Iris pigment epithelial cell (primary cell): ENCODE measurements at places on chromosomes 7 and 10.

DNA sequence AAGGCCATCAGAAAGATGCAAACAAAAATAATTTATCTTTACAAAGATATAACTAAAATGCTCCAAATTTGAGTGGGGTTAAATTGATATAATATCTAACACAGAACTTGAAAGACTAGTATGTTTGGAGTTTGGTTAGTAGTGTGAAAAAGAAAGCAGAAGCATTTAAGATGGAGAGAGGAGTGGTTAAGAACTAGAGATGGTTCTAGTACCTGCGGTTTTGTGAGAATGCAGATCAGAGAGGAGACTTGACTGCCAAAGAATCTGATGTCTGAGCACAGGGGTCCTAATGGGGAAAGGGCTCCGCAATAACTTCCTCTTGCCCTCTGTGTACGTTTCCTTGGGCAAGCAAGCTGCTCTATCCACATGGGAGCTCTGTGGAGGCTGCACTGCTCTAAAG, 506.8 kb upstream of the COBL start:
- no peak for DNase-seq

DNA sequence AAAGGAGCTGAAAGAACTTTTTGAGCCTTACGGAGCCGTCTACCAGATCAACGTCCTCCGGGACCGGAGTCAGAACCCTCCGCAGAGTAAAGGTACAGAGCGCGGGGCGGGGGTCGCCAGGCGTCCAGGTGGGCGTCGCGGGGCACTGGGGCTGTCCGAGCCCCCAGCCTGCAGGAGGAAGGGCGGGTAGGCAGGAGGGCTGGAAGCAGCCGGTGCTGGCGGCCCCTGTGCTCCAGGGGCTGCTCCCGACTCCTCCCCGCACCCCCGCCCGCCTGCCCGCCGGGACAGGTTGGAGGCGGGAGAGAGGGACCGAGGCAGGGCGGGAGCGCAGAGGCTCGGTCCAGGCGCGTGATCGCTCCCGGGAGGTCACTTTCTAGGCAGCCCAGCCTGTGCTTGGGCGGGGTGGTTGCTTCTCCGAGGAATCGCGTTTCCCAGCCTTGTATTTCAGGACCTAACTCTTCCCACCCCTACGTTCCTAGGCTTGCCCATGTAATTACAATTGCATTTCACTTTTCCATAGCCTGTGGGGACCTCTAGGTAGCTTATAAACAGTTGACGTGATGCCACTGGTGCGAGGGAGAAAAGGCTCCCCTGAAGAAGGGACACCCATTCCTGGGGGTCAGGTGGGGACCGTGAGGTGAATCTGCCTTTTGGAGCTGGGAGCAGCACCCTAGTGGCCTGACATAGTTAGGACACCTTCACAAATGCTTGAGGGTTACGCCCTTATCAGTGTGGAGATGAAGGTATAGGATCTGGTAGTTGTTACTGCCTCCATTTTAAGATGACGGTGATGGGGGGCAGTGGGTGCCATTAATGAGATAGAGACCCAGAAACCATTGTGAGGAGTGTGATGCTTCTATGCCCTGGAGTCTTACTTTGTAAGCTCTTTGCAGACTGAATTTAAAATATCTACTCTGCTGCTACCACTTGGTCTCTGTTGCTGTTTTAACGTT, 148.2 kb downstream of the CELF2 start:
- DNase-seq, result no peak

- DNase-seq, result peak; percentile 40
Measured at GRCh38 chr10:4649886-4650508, 176.0 kb upstream of the AKR1E2 start.

GRCh38 chr7:119969054-119969453, 303.9 kb upstream of the KCND2 start:
- DNase-seq, result no peak

DNA sequence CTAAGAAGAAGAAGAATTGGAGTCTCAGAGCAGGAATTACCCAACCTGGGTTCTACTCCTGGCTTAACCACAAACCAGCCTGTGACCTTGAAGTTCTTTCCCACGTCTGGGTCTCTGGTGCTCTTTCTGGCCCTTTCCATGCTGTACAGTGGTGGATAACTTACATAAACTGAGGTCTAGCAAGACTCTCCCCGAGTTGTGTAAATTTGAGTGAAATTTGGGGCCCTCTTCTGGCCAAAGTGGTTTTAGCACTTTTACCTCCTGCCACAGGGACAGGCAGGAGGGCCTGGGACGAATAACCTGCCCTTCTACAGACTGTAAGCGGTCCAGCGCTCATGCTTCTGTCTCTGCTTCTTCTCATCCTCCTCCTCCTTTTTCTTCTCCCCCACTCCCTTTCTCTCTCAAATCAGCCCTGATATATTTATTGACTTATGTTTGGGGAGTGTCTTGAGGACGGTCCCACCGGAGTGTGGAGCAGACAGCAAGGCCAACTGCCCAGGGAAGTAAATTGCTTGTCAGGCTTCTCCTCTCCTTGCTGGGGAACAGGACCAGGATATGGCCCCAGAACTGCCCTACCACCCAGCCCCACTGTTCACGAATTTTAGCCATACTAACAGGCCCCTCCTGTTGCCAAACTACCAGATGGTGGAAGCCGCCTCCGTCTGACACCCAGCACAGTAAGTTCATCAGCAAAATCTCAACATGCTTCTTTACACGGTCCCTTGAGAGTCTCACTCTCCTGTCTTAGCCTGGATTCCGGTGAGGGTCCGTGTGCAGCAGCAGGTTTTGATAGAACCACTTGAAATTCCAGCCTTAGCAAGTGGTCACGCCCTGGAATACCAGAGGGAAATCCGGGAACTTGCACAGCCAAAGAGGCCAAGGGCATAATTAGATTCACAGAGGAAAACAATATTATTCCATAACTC, 4.0 kb upstream of the SH3PXD2A start:
- DNase-seq, result peak; percentile 64

DNA sequence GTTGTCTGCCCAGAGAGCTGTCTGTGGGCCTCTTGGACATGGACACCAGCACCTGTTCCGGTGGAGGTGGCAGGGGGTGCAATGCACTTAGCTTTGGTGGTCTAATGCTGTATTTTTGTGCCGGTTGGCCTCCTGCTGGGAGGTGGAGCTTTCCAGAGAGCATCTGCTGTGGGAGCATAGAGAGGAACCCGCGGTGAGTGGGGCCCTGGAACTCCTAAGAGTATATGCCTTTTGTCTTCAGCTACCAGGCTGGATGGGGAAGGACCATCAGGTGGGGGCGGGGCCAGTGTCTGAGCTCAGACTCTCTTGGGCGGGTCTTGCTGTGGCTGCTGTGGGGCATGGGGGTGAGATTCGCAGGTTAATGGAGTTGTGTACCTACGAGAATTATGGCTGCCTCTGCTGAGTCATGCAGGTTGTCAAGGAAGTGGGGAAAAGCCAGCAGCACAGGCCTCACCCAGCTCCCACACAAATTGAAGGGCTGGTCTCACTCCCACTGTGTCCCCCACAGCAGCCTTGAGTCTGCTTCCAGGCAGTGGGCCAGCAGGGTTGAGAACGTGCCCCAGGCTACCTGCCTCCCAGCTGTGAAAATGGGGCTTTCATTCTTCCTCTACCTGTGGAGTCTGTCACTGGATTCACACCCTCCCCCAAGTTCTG, 29.0 kb downstream of the JAKMIP3 start:
- no peak for DNase-seq

- no peak for DNase-seq
Measured at GRCh38 chr7:47962262-47962661, 14.0 kb upstream of the PKD1L1 start.

- DNase-seq, result no peak
Measured at GRCh38 chr10:78737883-78738856, 330.6 kb upstream of the ZMIZ1 start.

DNA sequence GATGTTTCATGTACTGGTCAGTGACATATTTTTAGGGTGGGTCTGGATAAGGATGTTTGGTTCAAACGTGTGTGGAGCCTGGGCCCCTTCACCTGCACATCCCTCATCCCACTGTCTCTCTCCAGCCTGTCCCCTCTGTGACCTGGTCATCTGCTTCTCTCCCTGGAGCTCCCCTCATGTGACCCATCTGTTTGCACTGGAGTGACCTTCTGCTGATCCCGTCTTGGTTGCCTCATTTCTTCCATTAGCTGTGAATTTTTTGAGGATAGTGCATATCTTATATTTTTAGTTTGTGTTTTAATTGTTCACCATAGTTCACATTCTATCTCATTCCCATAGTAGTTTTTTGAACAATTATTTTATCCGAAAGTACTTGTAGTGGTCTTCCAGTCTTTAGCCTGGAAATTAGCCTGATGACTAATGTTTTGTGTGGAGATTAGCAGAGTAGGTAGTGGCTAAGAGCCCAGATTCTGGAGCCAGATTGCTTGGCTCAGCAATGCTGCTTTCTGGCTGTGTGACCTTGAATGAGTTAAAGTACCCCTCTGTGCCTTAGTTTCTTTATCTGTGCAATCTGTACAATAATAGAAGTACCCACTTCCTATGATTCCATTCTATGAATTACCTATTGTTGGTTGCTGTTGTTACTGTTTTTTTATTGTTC, 224.5 kb downstream of the LRMDA start:
- peak; percentile 55 for DNase-seq

GRCh38 chr7:18491871-18492270, 3.7 kb upstream of the HDAC9 start:
- DNase-seq, result no peak

DNA sequence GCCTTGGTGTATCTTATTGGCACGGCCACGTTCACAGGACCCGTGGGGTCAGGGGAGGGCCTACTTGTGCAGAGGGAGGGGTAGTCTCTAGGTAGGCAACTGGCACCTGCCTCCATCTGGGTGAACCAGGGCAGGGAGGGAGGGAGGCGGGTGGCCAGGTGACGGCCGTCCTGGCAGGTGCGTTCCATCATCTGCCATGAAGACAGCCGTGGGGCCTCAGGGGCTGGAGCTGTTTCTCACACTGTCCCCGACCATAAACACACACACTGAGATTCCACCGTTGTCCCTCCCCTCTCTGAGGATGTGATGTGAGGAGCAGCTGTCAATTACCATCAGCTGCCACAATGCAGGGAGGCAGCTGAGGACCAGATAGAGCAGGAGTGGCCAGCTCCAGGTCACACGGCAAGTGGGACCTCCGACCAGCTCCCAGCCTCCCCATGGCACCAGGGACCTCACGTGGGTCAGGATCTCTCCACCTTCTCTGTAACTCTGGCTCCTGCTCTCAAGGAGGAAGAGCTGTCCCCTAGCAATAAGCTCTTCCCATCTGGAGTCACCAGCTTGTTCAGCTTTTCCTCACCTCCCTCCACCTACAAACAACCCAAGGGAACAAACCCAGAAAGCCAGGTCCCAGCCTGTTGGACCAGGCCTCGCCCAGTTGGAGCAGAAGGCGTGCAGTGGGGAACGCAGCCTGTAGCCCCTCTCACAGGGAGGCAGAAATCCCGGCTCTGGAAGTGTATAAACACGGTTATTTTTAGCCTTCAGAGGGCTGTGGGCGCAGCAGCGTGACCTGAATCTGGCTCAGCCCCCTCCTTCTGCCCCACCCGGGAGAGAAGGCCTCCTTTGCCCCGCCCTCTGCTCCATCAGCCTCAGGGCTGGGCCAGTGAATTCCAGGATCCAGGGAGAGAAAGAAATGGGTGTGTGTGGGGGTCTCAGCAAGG, 33.1 kb downstream of the ZMIZ1 start:
- DNase-seq, result peak; percentile 38

DNA sequence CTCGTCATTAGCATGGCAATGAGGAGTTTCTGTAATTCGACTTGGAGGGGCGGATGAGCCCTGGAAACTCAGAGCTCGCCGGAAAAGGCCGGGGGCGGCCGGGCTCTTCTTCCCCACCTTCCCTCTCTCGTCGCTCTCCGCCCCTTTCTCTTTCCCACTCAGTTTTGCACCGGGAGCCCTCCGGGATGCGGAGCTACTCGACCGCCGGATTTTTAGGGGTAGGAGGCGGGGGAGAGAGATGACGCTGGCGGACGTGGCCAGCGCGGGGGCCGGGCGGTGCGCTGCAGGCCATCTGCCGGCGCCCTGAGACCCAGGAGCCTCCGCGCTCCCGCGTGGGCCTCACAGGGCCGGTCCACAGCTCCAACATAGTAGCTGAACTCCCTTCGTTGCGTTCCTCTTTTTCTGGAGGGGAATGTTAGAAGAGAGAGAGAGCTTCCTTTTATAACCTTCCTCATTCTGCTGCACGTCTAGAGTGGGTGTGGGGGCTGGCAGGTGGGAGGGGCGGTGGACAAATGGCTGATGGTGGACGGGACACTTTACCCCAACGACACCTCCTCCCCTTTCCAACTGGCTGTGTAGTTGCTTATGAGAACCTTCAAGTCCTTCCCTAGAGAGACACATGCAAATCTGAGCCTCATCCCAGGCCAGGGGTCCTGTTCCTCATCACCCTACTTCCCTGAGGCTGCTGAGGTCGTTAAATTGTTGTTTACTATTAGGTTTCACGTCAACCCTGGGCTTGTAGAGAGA, 1.1 kb upstream of the HOXA1 start:
- no peak for DNase-seq

DNA sequence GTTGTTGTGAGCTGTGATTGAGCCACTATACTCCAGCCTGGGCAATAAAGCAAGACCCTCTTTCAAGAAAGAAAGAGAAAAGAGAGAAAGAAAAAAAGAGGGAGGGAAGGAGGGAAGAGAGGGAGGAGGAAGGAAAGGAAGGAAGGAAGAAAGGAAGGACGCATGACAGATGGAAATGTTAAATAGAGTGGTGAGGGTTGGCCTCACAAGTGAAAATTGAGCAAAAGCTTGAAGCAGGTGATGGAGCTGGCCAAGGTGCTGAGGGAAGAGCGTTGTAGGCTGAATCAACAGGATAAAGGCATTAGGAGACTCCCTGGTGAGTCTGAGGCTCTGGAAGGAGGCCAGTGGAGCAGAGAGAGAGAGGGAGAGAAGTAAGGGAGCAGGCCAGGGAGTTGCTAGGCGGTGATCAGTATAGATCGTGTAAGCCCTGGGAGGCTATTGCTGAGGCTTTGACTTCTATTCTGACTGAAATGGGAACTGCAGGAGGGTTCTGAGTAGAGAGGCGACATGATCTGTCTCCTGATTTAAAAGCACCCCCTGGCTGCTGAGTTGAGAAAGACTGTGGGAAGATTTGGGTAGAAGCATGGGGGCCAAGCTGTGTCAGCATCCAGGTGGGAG, 26.5 kb upstream of the TMEM248 start:
- peak; percentile 50 for DNase-seq

GRCh38 chr7:141709749-141710148, 1.6 kb downstream of the WEE2 start:
- no peak for DNase-seq

GRCh38 chr7:151752037-151752436, 124.9 kb downstream of the PRKAG2 start:
- no peak for DNase-seq

- DNase-seq, result no peak
Measured at GRCh38 chr7:158535079-158535478, 52.5 kb downstream of the PTPRN2 start.

- peak; percentile 86 for DNase-seq
Measured at GRCh38 chr10:95601116-95601719, 40.0 kb upstream of the SORBS1 start.

- DNase-seq, result no peak
Measured at GRCh38 chr10:123462246-123462645, 203.9 kb upstream of the GPR26 start.
